ENCODE measurements at places on chromosomes 6 and 20.

DNA sequence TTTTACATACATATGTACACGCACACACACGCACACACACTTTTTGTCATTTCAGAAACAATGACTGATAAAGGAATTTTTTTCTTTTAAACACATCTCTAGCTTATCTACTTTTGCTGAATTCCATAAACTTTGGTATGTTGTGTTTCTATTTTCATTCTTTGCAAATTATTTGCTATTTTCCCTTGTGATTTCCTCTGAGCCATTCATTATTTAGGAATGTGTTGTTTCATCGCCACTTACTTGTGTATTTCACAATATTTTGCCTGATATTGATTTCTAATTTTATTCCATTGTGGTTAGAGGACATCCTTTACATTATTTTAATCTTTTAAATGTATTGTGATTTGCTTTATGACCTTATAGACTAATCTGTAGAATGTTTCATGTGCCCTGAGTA lies 23.6 kb upstream of the OR2J2 start:
- no peak for DNase-seq

GRCh38 chr20:45085867-45086266 lies 15.1 kb downstream of the KCNS1 start:
- DNase-seq, result no peak

GRCh38 chr20:22402550-22402949 lies 181.8 kb downstream of the FOXA2 start:
- DNase-seq, result no peak

GRCh38 chr6:39073471-39074355 lies 25.1 kb downstream of the GLP1R start:
- no peak for DNase-seq

DNA sequence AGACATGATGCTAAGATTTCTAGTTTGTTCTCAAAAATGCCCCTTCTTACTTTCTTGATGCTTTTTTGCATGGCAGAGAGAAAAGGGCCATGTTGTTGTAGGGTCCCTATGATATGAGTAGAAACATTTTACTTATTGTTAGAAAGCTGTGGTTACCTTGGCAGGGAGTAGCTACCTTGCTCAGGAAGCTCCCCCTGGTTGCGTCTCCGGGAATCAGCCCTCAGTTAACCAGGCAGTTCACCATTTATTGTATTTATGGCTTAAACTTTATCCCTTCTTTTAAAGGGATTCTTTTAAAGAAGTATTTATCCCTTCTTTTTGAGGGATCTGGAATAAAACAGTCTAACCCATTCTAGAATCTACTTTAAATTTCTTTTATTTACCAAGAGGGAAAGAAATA lies 113.9 kb upstream of the PROKR2 start:
- no peak for DNase-seq

DNA sequence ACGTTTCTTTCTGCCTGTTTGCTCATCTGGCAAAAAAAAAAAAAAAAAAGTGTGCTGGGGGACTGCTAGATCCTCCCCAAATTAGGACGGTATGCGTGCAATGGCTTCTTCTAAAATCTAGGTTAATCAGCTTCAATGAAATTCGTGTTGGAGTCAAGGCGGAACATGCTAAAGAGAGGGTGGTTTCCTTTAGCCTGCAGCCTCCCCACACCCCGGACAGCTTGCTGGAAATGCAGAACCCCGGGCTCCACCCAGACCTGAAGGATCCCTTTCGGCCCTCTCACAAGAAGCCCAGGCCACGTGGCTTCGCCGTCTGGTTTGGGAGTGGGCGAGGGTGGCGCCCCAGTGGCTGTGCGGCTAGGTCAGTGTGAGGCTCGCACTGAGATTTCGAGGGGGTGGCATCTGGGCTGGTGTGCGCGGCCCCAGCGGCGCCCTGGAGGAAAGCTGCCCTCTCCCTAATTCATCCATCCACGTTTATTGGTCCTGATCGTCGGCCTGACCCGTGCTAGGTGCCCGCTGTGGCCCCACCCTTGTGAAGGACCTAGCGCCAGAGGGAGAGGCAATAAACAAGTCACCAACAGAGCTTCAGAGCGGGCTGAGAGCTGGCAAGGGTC lies 49.0 kb downstream of the APCDD1L start:
- DNase-seq, result no peak

DNA sequence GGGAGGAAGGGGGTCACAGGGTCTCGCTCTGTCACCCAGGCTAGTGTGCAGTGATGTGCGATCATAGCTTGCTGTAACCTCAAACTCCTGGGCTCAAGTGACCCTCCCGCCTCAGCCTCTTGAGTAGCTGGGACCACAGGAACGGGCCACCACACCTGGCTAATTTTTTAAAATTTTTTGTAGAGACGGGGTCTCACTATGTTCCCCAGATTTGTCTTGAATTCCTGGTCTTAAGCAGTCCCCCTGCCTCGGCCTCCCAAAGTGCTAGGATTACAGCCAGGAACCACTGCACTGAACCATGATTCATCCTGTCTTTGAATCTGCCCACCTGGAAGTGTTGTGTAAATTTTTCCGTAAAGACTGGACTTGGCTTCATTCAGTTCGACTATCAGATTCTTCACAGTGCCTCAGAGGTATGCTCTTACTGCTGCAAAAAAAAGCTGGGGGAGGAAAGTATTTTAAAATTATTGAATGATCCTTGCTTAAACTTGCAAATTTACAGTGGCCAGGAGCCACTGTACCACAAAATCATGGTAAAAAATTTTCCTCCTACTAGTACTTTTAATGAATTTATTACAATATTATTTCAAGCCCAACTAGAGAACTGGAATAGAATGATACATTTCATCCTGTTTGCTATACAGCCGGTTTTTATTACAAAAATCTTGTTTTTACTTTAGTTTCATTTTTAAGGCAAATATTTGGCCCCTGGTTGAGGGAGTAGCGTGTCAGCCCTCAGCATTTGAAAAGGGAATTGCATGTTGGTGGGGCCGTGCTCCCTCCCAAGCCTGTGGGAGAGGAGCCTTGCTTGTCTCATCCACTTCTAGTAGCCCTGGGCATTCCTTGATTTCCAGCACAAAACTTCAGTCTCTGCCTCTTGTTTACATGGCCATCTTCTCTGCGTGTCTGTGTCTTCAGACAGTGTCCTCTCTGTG lies 202.5 kb upstream of the SGK1 start:
- no peak for DNase-seq

- DNase-seq, result no peak
Observed at GRCh38 chr20:63416631-63417030, 55.5 kb upstream of the CHRNA4 start.

DNA sequence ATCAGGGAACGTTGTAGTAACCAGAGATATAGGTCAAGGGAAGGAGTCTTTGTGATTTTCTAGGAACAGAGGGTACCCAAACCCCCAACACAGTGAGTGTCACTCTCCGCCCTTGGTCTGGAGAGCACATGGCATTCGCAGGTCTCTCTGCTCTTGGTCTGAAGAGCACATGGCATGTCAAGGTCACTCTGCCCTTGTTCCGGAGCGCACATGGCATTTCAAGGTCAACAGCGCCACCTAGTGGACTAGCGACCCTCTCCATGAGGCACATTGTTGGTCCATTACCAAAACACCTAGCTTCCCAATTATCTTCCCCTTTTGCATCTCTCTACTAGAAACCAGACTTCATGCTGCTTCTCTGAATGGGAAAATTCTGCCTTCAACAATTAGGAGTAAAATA lies 260.0 kb downstream of the C6orf118 start:
- DNase-seq, result no peak

DNA sequence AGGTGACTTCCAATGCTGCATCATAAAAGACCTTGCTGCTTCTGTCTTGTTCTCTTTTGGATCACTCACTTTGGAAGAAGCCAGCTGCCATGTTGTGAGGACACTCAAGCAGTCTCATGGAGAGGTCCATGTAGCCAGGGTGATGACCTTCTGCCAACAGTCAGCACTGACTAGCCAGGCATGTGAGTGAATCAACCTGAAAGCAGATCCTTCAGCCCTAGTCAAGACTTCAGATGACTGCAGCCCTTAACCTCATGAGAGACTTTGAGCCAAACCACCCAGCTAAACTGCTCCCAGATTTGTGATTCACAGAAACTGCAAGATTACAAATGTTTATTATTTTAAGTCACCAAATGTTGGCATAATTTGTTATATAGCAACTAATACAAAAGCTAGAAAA lies 86.0 kb upstream of the IYD start:
- DNase-seq, result no peak

All from NCI-H1930 (cell line).